Kidney glomerular epithelial cell (primary cell): ENCODE measurements at places on chromosomes 12 and 14.

- DNase-seq = no peak
Measured at GRCh38 chr14:58770491-58770982, 132.8 kb downstream of the DACT1 start.

- no peak for DNase-seq
Measured at GRCh38 chr14:31270196-31270772, 62.7 kb upstream of the HECTD1 start.

DNA sequence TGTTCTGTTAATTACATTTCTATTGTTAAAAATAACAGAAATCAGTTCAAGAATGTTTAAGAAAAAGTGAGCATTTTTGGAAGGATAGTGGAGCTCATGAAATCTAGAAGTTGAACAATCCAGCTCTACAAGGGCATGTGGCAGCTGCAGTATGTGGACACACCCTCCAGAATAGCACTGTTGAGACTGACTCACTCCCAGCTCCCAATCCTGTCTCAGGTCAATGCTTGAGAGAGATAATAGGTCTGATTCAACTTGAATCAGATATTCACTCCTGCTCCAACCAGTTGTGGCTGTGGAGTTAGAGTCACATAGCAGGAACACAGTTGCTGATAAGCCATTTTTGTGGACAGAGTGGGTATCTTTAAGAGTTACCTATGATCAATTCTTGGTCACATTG, 113.0 kb upstream of the NTF3 start:
- DNase-seq = peak; percentile 25

- no peak for DNase-seq
Measured at GRCh38 chr14:73223049-73223448, 14.3 kb upstream of the PAPLN start.

DNA sequence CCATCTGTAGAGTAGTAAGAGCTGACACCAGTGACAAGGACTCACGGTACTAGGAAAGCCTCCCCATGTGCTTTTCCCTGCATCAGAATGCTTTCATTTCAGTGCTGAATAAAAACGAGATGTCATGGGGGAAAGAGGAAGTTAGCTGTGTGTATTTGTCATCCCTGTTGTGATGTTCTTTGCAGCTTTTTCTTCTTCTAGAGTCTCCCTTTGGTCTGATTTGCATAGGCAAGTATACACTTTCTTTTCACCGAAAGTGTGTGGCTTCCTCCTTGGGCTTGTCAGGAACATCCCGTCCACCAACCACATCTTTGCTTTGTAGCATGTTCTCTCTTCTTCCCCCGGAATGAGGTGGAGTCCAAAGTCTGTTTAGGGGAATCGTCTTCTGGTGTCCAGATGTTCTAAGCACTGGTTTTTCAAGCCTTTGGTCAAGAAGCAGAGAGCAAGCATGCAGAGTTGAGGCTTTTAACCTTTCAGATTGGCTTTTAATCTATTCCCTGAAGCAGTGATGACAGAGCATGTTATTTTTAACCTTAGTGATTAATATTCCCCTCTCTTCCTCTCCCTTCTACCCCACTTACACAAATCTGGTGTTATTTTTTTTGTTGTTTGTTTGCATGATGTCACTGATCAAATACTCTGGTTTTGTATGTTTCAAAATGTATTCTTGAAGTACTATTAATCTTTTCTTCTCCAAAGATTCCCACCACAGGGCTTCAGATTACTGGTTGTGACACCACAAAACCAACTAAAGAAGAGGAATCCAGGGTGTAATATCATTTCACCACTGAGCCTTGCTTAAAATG, 163.4 kb downstream of the SAMD4A start:
- DNase-seq = no peak

- no peak for DNase-seq
Measured at GRCh38 chr14:41986083-41986645, 379.5 kb downstream of the LRFN5 start.

DNA sequence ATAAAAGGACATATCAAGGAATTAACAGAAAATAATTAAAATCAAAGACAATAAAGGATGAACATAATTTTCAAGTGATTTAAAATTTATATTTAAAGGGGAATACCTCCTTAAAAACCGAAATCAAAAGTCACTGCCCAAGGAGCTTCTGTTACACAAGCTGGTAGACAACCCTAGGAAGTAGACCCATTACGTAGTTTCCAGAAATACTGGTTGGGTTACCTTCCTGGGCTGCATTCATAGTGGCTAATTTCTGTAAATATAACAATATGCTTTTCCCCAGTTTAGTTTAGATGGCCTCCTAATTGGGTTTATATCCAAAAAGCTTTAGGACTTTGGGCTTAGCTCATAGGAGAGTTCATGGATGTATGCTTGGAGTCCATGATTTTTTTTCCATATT, 2.1 kb upstream of the EDDM3A start:
- DNase-seq = no peak

DNA sequence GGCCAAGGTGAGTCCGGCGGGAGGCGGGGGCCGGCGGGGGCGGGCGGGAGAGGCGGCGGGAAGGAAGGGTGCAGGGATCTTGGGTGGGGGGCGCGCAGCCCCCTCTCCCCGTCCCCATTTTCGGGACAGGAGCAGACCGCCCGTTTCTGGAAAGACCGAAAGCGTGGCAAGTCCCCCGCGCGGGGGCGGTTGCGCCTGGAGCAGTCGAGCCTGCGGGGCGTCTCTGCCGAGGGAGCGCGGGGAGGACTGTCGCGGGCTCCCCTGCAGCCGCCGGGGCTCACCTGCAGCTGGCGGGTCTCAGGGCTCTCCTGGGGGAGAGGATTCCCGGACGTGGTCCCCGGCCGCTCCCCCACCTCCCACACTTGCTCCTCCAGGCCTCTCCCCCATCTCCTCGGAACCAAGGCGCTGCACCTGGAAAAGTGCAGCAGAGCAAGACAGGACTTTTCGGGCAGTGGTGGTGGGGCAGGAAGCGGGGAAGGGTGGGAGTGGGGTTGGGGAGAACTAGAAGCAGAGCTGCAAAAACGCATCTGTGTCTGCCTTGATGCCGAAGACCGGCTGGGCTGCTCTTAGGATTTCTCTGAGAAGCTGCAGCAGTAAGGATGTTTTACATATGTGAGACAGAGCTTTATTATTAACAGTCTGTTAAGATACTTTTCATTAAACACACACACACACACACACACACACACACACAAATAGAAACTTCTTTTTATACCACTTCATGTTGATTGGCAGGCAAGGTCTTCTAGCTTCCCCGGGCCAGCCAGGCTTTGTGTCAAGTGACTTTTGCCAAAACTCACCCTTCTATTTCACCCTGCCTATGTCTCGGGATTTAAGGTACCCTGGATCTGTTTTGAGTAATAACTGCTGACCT, 677 bp downstream of the C12orf75 start:
- DNase-seq = no peak

DNA sequence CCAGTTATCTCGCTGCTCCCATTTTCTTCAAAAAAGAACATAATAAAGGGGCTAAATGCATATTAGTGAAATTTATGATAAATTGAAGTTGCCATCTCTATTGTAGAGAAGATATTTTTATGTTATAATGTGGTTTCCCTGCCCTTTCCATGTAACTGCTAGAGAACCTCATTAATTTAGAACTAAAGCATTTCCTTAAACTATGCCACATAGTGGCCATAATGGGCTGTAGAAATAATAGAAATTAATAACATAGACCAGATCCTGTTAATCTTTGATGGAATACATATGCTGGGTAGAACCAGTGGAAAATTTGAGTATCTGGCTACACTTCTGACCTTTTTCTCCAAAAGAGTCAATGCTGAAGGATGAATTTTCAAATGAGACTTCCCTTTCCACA, 376.7 kb downstream of the PDZRN4 start:
- no peak for DNase-seq

GRCh38 chr12:112108202-112109079, at the start of gene NAA25:
Gene NAA25, minus strand, starts transcription at chr12:112108783. Its CDS starts 10 bp downstream, at chr12:112108773.
- DNase-seq = peak; percentile 81

DNA sequence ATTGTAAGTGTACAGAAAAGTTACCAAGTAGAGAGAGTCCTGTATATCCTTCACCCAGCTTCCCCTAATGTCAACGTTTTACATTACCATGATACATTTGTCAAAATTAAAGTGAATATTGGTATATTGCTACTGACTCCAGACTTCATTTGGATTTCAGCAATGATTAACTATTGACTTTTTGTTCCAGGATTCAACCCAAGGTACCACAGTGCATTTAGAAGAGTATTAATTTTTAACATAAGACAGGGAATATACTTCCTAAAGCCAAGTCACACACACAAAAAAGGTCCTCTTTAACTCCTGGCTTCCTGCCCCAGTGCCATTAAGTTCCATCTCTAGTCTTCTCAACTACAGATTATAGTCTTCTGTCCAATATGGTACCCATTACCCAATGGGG, 75.5 kb upstream of the RBM19 start:
- no peak for DNase-seq

- no peak for DNase-seq
Measured at GRCh38 chr14:52840877-52841276, 49.5 kb upstream of the GNPNAT1 start.
